Stimulated activated CD8-positive, alpha-beta memory T cell treated with anti-CD3 and anti-CD28 coated beads, Interleukin-15, amount 100 ng/mL, for 48 hours (primary cell): ENCODE measurements at places on chromosomes 2 and 18.

DNA sequence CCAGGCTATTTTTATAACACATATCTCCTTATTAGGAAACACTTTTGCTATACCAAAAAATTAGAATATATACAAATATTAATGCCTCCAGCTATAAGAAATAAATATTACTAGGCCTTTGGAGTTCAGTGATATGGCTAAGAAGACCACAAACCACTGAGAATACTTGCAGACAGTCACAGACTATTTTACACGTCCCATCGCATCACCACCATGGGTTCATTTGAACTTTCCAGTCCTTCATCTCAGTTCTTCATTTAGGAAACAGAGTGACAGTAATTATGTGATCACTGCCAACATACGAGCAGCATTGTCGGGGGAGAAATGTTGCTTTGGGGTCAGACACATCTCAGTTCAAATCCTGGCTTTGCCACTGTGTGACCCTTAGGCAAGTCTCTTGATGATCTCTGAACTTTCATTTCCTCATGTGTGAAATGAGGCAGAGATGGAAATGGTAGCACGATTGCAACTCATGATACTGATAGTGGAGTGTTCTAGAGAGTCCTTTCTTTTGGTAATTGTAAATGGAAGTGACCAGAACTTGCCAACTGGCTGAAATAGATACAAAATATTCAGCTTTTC is 138.9 kb upstream of the NRP2 start:
- no peak for DNase-seq

GRCh38 chr18:79525556-79526467 is 130.1 kb downstream of the NFATC1 start:
- DNase-seq = no peak

DNA sequence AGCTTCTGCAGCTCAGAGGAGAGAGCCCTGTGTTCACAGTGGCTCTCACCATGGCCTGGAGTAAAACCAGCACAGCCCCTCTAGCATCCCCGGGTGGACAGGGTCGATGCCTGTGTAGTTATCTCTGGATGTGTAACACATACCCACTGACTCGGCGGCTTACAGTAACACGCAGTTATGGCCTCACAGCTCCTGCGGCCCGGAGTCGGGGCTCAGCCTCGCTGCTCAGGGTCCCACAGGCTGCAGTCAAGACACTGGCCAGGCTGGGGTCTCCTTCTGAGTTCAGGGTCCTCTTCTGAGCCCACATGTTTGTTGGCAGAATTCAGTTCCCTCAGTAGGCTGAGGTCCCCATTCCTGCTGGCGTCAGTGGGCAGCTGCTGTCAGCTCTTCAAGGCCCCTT is 2.5 kb upstream of the RAB17 start:
- no peak for DNase-seq

DNA sequence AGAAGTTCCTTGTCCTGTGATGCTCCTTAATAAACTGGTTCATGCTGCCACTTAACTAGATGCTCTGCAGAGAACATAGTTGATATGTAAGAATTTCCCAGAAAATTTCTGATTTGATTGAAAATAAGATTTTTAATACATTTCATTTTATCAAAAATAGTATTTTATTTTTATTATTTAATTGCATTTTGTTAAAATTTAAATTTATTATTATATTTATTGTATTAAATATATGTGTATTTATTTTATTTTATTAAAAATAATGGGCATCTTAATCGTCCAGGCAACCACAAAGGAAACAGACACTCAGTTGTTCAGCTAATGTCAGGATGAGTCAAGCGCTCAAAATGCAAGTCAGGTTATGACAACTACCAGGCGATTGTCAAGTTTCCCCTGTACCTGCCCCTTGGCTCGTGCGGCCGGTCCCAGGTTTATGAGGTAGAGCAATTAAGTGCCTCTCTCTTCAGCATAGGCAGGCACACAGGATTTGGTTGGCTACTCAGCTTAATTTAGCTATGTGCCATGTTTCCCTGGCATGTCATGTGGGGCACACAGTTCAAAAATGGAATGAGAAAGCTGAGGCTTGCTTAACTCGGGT is 361.2 kb downstream of the RND3 start:
- DNase-seq = no peak

DNA sequence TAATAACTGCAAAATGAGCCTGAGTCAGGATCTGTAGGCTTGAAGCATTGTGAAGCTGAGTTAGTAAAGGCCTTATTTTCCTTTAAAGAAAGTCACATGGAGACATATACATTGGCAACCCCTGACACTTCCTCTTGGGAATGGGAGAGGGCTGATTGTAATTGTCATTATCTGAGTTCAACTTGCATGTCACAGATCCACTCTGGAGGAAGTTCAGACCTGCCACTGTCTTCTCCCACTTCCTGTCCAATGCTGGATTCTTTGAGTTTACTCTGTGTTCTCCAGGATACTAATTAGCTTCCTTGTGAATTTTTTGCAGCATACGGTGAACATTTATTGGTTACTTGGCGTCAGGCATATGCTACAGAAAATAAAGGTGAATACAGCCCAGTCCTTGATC is 34.1 kb downstream of the SMARCAL1 start:
- no peak for DNase-seq

- no peak for DNase-seq
Observed at GRCh38 chr18:9156604-9157249, 20.1 kb downstream of the ANKRD12 start.

DNA sequence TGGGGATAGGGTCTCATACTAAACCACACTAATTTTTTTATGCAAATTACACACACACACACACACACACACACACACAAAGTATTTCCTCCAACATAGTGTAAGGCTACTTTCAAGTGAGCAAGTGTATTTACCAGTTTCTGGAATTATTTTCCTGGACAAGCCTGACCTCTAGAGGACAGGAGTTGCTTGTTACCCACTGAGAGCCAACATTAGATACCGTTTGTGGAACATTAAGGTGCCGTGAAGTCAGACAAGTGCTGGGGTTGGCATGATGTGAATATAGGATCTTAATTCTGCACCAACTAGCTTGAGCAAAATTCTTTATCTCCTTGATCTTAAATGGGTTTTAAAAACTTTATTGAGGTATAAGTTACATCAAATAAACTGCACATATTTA is 39.3 kb upstream of the SERPINB2 start:
- DNase-seq = no peak

DNA sequence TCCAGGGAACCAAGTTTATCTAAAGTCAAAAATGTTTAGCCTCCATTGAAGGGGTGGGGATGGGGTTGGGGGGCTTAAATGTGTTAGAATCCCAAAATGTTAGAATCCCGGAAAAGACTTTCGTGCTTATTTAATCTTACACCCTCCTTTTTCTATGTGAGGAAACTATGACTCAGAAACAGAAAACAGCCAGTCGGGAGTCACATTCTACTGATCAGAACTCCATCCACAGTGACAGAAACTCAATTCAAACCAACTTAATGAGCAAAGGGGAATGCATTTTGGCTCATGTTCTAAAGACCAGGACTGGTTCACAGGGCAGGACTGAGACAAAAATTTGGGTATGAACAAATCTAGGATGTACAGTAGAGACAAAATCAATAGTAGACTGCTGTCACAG is 31.9 kb upstream of the AFTPH start:
- no peak for DNase-seq

- no peak for DNase-seq
Observed at GRCh38 chr2:17620280-17620679, 79.8 kb downstream of the VSNL1 start.

- no peak for DNase-seq
Observed at GRCh38 chr2:104888489-104889258, 34.8 kb downstream of the POU3F3 start.

DNA sequence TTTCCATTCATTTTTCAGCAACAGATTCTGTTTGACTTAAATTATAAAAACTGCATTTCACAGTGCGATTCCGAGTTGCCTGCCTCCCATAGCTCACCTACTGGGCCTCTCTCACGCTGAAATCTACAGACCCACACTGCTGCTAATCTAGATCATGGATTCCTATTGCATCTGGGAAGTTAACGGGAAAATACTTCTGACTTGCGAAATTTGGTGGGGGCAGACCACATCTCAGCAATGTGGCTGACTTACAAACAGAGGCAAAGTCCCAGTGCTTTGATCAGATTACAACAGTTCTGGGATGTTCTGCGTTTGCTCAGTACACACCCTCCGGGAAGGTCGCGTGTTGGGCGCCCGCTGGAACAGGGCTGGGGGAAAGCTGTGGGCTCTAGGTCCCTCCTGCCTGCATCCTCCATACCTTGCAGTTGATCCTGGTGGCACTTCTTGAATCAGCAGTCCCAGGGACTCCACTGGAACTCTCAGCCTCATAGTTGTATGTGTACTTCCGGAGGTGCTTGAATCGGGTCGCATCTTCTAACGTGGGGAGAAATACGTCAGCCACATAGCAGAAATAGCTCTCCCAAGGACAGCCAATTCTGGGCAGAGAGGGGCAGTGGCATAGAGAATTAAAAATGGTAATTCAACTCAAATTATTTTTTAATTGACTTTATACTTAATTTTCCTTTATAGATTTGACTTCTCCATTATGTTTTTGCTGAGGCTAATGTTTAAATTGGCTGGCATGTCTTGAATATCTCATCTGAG is 1.7 kb downstream of the APOB start:
- DNase-seq = no peak
